Stimulated activated CD4-positive, alpha-beta T cell treated with anti-CD3 and anti-CD28 coated beads, Interleukin-4, amount 100 ng/mL, for 4 hours (primary cell): ENCODE measurements at places on chromosomes 2 and 18.

- no peak for DNase-seq
Observed at GRCh38 chr2:148493822-148494563, 150.6 kb upstream of the EPC2 start.

- DNase-seq, result no peak
Observed at GRCh38 chr2:170896622-170897021, 32.4 kb upstream of the GORASP2 start.

- no peak for DNase-seq
Observed at GRCh38 chr2:148963461-148963860, 75.0 kb upstream of the LYPD6B start.

DNA sequence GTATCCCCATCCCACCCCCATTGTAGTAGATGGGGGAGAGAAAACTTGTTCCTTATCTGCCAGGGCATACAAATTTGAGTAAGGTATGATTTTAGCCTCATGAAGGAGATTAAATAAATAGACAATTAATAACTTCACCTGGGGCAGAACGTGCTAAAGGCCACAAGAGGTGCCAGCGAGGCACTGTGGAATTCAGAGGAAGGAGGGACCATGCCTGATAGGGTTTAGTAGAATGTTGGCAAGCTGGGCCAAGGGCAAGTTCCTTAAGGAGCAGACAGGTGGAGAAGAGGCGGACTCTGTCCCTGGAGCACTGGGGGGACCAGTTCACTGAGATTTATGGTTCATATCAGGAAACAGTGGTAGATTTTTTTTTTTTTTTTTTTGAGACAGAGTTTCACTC is 22.5 kb downstream of the STAMBP start:
- no peak for DNase-seq

DNA sequence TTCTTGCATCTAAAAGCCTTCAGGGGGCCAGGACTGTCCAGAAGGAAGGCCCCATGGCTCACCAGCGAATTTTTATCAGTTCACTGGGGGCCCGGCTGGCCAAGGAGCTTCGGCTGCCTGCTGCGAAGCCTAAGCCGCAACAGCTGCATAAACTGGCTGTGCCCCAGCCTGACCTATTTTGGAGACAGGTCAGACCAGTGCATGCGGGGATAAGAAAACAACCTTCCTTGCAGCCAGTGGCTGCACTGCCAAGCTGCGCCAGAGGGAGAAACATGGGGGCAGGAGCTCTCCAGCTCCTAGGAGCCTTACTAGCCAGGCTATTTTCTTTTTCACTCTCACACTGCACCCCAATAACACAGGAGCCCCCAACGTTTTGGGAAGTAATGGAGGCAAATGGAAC is 15.2 kb downstream of the PAX3 start:
- no peak for DNase-seq

DNA sequence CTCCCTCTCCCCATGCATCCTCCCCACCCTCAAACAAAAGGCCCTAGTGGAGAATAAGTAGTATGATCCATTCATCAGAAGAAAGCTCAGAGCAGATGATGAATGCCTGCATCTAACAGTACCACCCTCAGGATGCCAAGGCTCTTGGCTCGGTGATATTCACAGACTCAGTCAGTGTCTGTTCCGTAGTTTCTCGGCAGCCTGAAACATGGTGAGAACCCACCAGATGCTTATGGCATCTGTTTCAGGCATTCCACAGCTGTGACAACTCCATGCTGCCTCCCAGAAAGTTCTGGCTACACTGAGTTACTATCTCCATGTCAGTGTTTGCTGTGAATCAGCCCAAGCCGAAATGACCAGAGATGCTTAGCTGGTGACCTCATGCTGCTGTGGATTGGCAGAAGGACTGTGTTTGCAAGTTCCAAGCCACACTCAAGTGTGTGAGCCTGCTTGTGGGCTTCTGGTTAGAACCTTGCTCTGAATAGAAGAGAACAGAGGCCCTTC is 83.9 kb downstream of the WDSUB1 start:
- no peak for DNase-seq

DNA sequence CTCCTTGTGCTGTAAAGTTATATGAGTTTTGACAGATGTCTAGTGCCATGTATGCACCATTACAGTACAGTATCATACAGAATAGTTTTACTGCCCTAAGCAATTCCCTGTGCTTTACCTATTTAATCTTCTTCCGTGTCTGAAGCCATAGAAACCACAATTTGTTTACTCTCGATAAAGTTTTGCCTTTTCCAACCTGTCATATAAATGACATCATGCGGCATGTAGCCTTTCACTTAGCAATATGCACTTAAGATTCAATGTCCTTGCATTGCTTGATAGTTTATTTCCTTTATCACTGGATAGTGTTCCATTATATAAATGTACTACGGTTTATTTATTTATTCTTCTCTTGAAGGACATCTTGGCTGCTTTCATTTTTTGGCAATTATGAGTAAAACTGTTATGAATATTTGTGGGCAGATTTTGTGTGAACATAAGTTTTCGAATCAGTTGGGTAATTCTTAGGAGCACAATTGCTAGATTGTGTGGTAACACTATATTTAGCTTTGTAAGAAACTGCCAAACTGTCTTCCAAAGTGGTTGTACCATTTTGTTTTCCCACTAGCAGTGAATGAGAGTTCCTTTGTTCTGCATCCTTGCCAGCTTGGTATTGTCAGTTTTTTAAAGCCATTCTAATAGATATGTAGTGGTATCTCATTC is 136.8 kb upstream of the MAP3K20 start:
- DNase-seq, result no peak

GRCh38 chr18:33372442-33372841 is 68.1 kb downstream of the CCDC178 start:
- no peak for DNase-seq

GRCh38 chr2:170034596-170034995 is 143.4 kb upstream of the MYO3B start:
- DNase-seq, result no peak

DNA sequence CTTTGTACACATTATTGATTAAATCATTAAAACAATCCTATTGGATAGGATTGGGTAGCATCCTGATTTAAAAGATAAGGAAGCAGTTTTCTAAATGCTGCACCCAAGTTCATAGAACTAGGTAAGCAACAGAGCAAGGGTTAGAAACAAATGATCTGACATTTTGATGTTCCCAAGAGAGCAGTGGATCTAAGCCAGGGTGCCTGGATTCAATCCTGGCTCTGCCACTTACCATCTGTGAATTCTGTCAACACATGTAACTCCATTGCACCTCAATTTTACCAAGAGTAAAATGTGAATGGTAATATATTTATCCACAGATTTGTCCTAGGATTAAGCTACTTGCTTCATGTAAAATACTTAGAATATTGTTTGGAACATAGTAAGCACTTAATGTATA is 982.6 kb upstream of the FANCL start:
- DNase-seq, result no peak

DNA sequence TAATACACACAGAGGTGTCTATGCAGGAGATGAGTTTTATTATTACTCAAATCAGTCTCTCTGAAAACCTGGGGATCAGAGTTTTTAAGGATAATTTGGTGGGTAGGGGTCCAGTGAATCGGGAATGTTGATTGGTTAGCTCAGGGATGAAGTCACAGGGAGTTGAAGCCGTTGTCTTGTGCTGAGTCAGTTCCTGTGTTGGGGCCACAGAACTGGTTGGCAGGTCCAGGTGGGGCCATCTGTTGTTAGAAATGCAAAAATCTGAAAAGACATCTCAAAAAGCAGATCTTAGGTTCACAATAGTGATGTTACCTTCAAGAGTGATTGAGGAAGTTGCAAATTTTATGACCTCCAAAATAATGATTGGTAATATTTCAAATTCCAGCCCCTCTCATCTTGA is 86.9 kb downstream of the VSNL1 start:
- no peak for DNase-seq

DNA sequence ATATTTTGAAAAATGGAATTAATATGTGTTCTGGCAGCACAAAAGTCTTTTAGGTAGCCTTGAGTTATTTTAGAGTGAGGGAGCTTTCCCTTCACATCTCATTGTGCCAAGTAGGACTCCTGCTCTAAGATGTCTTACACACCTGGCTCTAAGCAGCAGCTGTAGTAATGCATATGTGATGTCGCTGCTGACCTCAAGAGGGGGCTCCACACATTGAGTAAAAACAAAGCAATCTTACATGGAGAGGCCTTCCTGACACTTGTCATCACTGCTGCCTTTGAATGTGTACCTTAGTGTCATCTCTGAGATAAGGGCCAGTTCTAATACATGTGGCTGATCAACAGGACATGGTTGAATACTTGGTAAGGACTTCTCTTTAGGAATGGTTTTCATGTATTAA is 75.8 kb downstream of the ACTR3 start:
- DNase-seq, result no peak
